Foreskin fibroblast (primary cell): ENCODE measurements at places on chromosomes 12 and 14.

GRCh38 chr12:21296348-21296747 is 38.4 kb downstream of the SLCO1A2 start:
- no peak for DNase-seq

DNA sequence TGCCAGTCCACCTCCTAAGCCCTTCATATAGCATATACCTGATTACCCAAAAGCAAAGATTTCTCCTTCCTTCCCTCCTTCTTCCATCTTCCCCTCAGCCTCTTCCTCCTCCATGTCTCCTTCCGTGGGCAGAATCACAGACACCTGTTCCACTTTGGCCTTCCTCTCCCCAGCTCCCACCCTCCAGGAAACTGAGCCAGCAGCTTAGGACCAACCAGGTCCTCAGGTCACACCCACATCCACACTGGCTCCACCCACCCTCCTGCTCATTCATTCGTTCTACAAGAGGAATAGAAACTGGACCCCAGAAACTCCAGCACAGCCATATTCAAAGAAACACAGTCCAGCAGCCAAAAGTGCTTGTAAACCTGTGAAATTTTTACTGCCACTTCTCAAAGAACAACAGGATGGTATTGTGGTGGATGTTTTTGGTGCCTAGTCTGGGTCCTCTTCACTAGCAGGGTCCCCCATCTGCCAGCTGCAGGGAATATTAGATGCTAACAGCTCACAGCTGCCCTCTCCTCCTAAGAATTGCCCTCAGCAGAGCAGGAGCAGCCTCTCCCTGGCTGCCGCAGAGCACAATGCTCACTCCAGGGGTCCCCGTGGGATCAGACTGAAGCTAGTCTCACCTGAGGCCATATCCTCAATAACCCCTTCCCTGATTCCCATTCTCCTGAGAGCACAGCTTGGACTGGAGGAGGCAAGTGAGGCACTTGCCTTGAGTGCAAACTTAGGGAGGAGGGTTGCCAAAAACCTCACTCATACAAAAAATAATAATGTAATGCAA is 18.4 kb downstream of the CMKLR1 start:
- no peak for DNase-seq

DNA sequence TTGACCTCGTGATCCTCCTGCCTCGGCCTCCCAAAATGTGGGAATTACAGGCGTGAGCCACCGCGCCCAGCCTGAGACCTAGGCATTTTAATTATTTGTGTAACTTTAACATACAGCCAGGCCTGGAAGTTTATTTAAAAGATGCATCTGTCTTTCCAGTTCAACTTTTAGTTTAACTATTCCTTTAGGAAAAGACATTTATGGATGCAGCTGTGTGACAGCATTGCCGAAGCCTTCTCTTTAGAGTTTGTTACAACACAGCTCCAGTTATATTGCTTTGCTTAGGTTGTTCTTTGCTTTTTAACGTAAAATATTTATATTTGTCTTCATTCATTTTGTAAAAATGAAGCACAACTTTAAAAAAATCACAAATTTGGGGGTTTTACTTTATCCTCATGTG is 67.0 kb downstream of the DIP2B start:
- DNase-seq = no peak

DNA sequence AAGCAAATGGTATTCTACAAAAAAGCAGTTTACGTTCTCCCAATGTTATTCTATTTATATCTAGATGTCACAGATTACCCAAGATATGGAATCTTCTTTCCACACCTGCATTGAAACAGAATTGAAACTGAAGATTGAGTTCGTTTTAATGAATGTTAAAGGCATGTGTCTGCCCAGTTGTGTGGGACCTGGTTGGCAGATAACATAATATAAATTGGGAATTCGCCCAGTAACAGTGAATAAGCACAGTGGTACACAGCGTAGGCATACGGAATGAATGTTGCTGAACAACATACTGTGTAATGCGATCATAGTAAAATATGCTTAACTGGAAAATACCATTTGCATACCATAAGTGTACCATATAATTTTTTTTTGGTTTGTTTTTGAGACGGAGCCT is 4.3 kb downstream of the KHNYN start:
- no peak for DNase-seq

DNA sequence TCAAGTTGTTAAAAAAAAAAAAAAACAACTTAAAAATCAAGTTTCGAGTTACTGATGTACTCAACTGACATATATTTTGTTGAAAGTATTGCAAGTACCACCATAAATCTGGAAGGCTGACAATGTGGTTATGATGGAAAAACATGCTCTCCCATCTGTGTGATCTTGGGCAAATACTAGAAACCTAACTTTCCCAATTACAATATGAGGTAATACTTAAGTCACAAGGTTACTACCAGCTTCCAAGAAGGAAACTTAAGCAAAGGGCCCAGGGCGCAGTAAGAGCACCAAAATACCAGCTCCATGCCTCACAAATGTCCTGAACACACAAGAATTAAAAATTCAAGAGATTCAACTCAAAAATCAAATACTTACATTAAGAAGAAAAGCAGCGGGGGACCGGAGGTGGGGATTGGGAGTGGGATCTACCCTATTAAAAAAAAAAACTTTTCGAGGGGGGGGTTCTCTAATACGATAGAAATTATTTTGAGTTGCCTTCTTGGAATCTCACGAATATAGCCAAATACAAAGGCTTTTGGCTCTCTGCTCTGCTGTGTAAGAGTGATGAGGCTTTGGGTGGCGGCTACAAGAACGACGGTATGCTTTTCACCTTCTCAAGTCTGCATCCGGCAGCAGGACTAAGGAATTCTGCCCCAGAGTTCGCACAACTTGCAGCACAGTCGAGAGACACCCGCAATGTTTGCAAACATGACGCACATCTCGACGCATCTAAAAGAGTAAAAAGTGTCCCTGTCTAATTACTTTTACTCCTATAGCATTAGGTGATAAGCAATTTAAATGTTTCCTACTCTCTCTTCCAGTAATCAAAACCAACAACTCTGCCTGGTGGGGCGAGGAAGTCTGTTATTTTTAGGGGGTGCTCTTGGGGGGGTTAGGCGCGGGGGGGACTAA is 1.1 kb downstream of the SAV1 start:
- DNase-seq = peak; percentile 41

DNA sequence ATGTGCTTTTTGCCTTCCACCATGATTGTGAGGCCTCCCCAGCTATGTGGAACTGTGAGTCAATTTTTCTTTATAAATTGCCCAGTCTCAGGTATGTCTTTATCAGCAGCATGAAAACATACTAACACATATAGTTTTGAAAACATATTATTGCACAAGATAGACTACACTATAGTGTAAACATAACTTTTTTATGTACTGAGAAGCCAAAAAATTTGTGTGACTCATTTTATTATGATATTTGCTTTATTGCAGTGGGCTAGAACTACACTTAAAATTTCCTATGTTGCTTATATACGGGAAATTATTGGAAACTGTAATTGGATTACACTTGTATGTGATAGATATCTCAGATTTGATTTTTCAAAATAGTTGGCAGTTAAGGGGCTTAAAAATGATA is 885.5 kb upstream of the FBXO33 start:
- no peak for DNase-seq

GRCh38 chr14:45679853-45680252 is 426.9 kb upstream of the MIS18BP1 start:
- peak; percentile 83 for DNase-seq

DNA sequence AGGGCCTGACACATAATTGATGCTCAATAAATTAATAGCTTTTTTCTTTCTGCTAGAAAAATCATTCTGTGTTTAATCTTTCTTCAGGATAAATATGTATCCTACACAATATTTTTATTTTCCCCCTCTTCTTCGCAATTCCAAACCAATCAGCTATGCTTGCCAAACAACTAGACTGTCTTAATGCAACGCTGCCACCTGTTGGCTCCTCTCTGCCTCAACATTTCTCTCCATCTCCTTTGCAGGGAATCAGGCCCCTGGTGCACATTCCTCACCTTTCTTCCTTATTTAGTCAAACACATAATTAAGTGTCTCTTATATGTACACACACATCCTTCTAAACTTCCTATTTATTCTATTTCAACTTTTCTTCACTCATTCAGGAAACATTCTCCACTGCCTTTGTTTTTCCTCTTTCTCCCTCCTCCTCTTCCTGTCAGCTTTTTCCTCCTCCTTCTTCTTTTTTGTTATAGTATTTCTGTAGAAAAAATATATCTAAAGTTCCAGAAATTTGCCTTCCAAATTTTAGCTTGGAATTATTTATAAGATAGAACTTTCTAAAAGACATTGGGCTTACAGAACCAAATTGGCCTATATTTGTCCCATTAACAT is 406.0 kb downstream of the PRKD1 start:
- DNase-seq = peak; percentile 14

GRCh38 chr12:90253674-90254181 is 545.1 kb upstream of the ATP2B1 start:
- DNase-seq = peak; percentile 95

DNA sequence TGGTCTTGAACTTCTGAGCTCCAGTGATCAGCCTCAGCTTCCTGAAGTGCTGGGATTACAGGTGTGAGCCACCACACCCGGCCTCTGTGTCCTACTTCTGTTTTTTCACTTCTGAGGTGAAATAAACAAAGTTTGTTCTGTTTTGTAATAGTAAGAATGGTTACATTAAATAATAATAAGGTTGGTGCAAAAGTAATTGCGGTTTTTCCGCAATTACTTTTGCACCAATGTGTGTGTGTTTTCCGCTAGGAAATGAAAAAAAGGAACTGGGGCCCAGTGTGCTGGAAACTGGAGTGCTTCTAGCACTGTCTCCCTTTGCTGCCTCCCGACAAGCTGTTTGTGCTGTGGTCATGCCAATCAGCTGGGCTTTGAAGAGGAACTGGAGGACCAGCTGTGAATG is 140.9 kb downstream of the NTS start:
- no peak for DNase-seq

GRCh38 chr14:60175255-60175902 is 10.2 kb upstream of the DHRS7 start:
- peak; percentile 56 for DNase-seq

GRCh38 chr12:62604871-62605270 is 138.2 kb downstream of the MON2 start:
- DNase-seq = peak; percentile 55
